Myocyte (in vitro differentiated cells): ENCODE measurements at places on chromosomes 16 and 17. TPM values are rescaled to one million over a fixed set of nuclear protein-coding genes. Genes with fewer than 3 reads are reported as not detected.
A peak's percentile ranks its signal among the peaks of the same experiment; 100 is the strongest.

DNA sequence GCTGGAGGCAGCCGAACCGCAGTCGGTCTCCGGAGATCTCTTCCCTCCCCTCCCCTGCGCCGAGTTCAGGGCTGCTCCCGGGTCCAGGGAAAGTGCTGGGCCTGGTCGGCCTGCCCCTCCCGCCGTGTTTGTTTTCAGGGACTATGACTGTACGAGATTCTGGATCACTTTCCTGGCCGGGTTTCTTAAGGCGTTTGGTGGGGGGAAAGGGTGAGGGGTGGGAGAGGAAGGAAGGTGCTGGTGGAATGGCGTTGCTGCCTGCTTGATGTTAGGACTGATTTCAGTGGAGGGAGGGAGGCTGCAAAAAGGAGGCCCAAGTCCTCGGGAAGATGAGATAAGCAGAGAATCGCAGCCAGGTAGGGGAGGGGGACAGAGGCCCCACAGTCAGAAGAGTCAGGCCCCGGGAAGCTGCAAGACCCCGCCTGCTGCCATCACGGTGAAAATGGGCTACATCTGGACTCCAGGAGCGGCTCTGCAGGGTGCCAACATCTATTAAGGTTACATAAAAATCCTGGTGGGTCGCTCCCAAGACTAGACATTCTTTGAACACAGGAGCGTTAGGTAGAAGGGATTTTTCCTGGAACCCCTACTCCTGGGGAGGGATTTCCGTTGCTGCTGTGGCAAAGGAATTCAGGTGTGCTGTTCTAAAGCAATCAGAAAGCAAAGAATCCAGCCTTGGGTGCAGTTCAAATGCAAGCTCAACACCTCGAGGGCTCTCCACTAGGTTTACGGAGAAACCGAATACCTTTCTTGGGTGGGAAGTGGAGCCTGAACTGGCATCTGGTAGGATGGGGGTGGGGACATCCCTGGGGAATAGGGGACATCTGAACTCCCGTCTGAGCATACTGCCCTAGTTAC is 1.2 kb downstream of the ARHGAP44 start:
- no peak for DNase-seq

DNA sequence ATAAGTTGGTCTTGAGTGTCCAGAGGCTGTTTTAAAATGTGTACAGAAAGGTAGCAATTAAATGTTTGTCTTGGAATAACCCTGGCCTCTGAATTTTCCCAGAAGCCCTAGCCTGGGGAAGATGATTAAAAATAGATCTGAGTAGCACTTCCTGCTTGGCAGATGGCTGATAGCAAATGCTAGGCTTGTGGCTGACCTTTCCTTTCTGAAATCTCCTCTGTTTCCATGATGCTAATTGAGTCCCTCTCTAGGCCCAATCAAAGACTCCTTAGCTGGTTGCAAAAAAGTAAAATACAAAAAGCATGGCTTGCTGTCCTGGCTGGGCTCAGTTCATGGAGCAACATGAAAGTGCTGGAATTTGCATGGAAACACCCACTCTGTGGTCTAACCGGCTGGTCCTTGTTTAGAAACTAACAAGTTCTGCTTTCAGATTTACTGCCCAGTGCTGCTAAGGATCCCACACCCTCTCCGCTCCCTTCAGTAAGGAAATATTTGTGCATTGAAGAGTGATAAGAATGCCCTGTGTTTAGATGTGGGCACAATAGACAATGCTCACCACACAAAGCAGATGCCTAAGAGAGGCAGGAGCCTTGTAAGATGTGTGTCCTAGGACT is 40.8 kb downstream of the YPEL2 start:
- peak; percentile 86 for DNase-seq

GRCh38 chr16:64449506-64449905 is 672.4 kb downstream of the CDH11 start:
- no peak for DNase-seq

GRCh38 chr17:42518046-42518754 is 17.8 kb upstream of the NAGLU start:
- DNase-seq: peak; percentile 96

Gene HOXB13
- total RNA-seq: 1.3 and 1.5 TPM in 2 replicates

GRCh38 chr17:63185420-63185819 is 219.4 kb downstream of the TANC2 start:
- no peak for DNase-seq
